Glutamatergic neuron (in vitro differentiated cells): ENCODE measurements at places on chromosomes 7 and 10. TPM values are rescaled to one million over a fixed set of nuclear protein-coding genes. Genes with fewer than 3 reads are reported as not detected.
A peak's percentile ranks its signal among the peaks of the same experiment; 100 is the strongest.

The OR2A1 gene
- total RNA-seq, result not detected

GRCh38 chr10:19592276-19592675 lies 224.0 kb upstream of the PLXDC2 start:
- H3K36me3 ChIP-seq, result peaks cover 2% of the 10 kb centered on the region
- H3K4me1 ChIP-seq, result no peaks in the 10 kb centered on the region
- H3K27me3 ChIP-seq, result no peaks in the 10 kb centered on the region
- no peak overlapping the region for H3K27ac ChIP-seq

The AKR1C8 gene
- total RNA-seq, result not detected

DNA sequence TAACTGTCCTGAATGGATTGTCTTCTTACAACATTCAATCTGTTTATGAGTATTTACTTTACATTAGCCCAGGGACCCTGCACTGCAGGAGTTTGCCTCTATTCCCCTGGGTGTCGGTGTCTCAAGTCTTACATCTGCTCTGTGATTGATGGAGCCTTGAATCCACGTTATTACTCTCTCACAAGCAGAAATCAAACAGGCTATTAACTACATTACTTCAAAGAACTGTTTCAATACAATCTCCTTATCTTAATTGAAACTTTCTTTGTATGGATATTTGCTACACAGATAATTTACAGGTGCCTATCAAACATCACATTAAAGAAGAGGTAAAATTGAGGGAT lies 3.1 kb upstream of the ARID5B start:
- peaks cover 9% of the 10 kb centered on the region for H3K27me3 ChIP-seq
- no peak overlapping the region for H3K27ac ChIP-seq
- H3K4me1 ChIP-seq, result peaks cover 36% of the 10 kb centered on the region
- H3K4me3 ChIP-seq, result peak overlapping the region; percentile 92
- no peak for DNase-seq

The DLX6 gene
- total RNA-seq, result not detected

The NRG3 gene
- total RNA-seq, result 3.2 TPM

DNA sequence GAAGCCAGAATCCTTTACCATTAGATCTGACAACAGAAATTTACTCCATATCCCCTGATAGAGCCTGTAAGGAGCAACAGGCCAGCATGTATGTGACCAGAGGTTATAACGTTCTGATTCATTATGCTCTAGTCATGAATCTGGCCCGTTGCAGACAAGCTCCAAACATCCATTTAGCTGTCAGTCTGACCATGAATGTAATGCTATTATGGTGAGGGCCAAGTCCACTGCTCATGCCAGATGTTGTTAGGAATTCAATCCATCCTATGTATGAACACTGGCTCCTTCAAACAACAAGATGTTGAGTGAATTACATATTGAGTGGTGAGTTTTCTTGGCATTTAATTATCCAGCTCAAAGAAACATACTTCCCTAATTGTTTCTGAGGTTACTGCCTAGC lies 610.1 kb upstream of the ANKRD30A start:
- no peak overlapping the region for H3K27ac ChIP-seq
- H3K36me3 ChIP-seq, result no peaks in the 10 kb centered on the region

GRCh38 chr7:70597066-70597465 lies 534.9 kb upstream of the GALNT17 start:
- peaks cover 4% of the 10 kb centered on the region for H3K27me3 ChIP-seq
- H3K4me1 ChIP-seq, result peaks cover 22% of the 10 kb centered on the region
- H3K27ac ChIP-seq, result no peak overlapping the region
- peaks cover 13% of the 10 kb centered on the region for H3K36me3 ChIP-seq
- H3K4me3 ChIP-seq, result peak overlapping the region; percentile 85

The LLCFC1 gene
- total RNA-seq, result not detected

The CUZD1 gene
- 2.4 TPM for total RNA-seq

GRCh38 chr7:96004578-96004977 lies 232.2 kb downstream of the DYNC1I1 start:
- no peaks in the 10 kb centered on the region for H3K27me3 ChIP-seq
- peaks cover 15% of the 10 kb centered on the region for H3K4me1 ChIP-seq
- H3K36me3 ChIP-seq, result no peaks in the 10 kb centered on the region
- no peak overlapping the region for H3K27ac ChIP-seq
- no peak for DNase-seq

- H3K4me3 ChIP-seq, result no peak overlapping the region
- no peaks in the 10 kb centered on the region for H3K36me3 ChIP-seq
- H3K4me1 ChIP-seq, result peaks cover 3% of the 10 kb centered on the region
- H3K27me3 ChIP-seq, result peaks cover 5% of the 10 kb centered on the region
Observed at GRCh38 chr7:150329331-150330120, 6.2 kb upstream of the ACTR3C start.

The UCMA gene
- total RNA-seq, result not detected

DNA sequence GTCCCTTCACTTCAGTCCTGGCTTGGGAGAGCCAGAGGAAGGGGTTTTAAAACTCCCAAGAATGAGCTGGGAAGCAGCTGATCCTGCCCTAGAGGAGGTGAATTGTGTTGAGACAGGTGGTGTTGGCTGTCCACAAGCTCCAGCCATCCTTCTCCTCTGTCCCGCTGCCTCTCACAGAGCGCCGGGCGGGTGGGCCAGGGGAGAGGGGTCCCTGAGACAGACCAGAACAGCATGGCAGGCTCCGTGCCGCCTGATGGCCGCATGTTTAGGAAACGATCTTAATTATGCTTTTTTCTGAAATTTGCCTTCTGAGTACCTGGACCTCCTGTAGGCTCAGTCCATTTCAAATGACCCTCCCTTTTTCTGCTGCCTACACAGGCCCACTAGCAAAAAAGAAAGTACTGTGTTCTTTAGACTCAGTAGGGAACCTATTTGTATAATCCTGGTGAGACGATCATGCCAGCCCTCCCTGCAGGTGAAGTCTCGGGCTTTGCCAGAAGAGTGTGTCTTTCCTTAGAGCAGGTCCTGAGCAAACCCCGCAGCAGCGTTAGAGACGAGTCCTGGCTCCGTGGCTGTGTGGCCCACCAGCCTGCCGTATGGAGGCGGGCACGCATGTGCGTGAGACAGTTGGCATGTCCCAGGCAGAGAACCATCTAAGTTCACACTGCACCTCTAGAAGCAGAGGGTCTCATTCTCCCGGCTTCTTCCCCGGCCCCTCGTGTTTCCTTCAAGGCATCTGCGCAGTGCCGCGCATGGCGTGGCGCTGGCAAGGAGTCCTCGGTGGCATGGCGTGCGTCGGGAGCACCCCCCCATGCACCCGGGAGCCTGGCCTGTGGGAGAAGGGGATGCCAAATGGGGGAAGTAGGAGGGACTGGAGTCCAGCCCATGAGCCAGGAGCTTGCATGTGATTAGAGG lies 26.3 kb upstream of the PWWP2B start:
- DNase-seq, result peak; percentile 5
- peaks cover 7% of the 10 kb centered on the region for H3K27me3 ChIP-seq
- H3K4me1 ChIP-seq, result peaks cover 13% of the 10 kb centered on the region
- peaks cover 23% of the 10 kb centered on the region for H3K36me3 ChIP-seq
- no peak overlapping the region for H3K27ac ChIP-seq
- no peak overlapping the region for H3K4me3 ChIP-seq

- peaks cover under 1% of the 10 kb centered on the region for H3K36me3 ChIP-seq
- no peak overlapping the region for H3K27ac ChIP-seq
- H3K27me3 ChIP-seq, result peaks cover 4% of the 10 kb centered on the region
- peaks cover 14% of the 10 kb centered on the region for H3K4me1 ChIP-seq
Observed at GRCh38 chr7:105678811-105679495, 97.7 kb upstream of the EFCAB10 start.

DNA sequence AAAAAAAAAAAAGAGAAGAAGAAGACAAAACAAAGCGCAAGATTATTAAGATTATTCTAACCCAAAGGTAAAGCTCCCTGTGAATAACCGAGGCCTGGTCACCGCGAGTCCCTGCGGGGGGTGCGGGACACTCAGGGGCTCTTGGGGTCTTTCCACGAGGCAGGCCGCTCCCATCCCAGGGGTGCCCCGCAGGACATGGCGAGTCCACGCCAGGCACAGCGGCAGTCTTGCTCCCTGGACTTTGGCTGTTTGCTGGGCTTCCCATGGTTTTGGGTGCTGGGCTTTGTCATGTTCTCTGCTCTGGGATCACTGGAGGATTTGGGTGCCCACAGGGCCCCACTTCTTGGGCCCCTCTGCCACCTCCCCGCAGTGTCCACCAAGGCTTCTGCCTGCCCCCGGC lies 137.4 kb upstream of the TCERG1L start:
- no peaks in the 10 kb centered on the region for H3K36me3 ChIP-seq
- no peak for DNase-seq
- no peak overlapping the region for H3K27ac ChIP-seq
- H3K4me3 ChIP-seq, result no peak overlapping the region

The AKR1D1 gene
- total RNA-seq, result not detected

The CARD11 gene
- 1.4 TPM for total RNA-seq

GRCh38 chr7:121520911-121521310 lies 124.8 kb upstream of the FAM3C start:
- no peak for DNase-seq
- H3K27ac ChIP-seq, result no peak overlapping the region

- no peak for DNase-seq
- H3K27me3 ChIP-seq, result no peaks in the 10 kb centered on the region
- peaks cover under 1% of the 10 kb centered on the region for H3K4me1 ChIP-seq
Observed at GRCh38 chr10:4595719-4596319, 230.2 kb upstream of the AKR1E2 start.

- peaks cover 9% of the 10 kb centered on the region for H3K36me3 ChIP-seq
- H3K27ac ChIP-seq, result no peak overlapping the region
- H3K4me3 ChIP-seq, result no peak overlapping the region
- H3K4me1 ChIP-seq, result no peaks in the 10 kb centered on the region
- H3K27me3 ChIP-seq, result no peaks in the 10 kb centered on the region
Observed at GRCh38 chr7:140448781-140449480, 30.4 kb downstream of the MKRN1 start.

DNA sequence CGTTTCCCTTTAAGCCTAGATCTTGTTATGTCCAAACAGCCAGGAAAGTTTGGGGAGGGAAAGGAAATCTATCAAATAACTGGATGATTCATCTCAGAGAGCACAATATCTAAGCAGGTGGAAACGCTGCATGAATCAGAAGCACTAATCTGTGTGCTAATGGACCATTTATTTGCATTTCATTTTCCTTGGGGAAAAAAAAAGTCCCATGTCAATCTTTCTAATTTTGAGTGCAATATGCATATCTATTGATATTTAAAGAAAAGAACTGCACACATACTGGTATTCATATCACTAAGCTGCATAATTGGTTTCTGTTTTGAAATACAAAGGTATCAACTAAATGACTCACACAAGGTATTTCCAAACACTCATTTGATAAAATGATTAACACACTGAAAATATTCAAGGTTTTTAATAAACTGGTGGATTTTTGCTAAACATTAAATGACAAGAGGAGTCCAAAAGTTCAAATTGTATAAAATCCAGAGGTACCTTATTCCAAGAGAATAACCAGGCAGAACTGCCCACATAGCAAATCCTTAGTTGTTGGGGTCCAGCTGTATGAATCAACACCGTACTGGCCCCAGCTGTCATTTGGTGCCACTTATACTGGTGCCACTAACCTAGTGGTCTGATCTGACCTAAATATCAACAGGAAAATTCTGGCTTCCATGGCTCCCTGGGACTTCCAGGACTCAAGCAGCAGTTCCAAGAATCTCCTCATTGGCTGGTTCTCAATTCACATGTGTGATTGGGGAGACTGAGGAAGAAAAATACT lies 122.2 kb upstream of the SP4 start:
- DNase-seq, result no peak
- H3K4me1 ChIP-seq, result peaks cover 10% of the 10 kb centered on the region

GRCh38 chr7:88401009-88401623 lies 94.4 kb upstream of the STEAP4 start:
- no peak for DNase-seq
- H3K4me1 ChIP-seq, result no peaks in the 10 kb centered on the region
- peaks cover 3% of the 10 kb centered on the region for H3K36me3 ChIP-seq
- no peak overlapping the region for H3K4me3 ChIP-seq

The DYDC2 gene
- not detected for total RNA-seq

The TRA2A gene
- total RNA-seq, result 108 TPM

DNA sequence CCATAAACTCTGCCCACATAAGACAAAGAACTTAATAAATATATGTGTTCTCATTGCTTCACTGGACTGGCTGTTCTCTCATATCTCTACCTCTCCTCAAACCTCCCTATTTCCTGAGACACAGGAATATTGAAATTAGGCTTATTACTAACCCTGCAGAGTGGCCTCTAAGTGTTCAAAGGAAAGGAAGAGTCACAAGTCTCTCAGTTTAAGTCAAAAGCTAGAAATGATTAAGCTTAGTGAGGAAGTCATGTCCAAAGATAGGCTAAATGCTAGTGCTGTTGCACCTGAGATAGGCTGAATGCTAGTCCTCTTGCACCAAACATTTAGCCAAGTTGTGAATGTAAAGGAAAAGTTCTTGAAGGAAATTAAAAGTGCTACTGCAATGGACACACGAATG lies 41.1 kb downstream of the GNAI1 start:
- H3K27ac ChIP-seq, result no peak overlapping the region
- peaks cover 10% of the 10 kb centered on the region for H3K4me1 ChIP-seq
- H3K4me3 ChIP-seq, result no peak overlapping the region

DNA sequence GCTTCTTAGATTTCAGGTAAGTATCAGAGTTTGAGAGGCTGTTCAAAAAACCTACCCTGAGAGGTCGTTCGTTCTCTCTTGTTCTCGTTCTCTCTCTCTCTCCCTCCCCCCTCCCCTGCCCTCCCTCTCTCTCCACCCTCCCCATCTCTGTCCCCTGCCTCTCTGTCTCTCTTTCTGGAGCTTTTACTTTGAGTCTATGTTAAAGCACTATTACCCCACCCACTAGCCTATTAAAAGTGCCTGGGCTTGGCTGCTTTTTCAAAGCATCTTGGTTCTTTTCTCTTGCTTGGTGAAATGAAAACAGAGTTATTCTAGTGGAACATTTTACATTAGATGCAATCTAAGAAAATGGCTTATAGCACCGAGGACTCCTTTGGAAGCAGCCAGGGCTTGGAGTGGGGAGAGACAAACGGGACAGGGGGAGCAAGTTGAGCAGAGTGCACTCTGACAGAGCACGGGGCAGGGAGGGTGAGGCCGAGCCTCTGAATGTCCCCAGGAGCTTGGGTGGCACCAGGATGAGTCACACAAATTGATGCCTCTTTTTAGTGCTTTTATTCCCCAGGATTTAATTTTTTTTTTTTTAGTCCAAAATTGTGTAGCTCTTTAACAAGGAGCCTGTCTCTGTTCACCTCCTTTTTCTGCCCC lies 134.3 kb downstream of the CFAP58 start:
- H3K4me3 ChIP-seq, result no peak overlapping the region
- DNase-seq, result no peak
- no peak overlapping the region for H3K27ac ChIP-seq
- no peaks in the 10 kb centered on the region for H3K36me3 ChIP-seq

The SLC26A3 gene
- total RNA-seq, result not detected

DNA sequence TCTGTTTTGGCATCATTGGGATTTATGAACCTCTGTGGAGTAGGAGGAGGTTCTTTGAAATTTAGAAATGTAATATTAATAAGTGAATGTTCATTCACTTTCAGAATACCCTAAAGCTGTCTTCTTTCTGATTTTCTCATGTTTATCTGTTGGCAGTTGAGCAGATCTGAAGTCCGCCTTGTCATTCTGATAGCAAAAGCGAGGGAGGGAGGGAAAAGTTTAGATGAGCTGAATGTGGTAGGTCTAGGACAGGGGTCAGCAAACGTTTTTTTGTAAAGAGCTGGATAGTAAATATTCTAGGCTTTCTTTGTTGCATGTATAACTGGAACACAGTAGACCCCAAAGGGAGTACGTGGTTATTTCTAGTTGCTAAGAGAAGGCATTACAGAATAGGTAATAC lies 94.4 kb upstream of the GATA3 start:
- H3K27ac ChIP-seq, result no peak overlapping the region
- no peaks in the 10 kb centered on the region for H3K27me3 ChIP-seq
- H3K36me3 ChIP-seq, result peaks cover 6% of the 10 kb centered on the region

GRCh38 chr10:28312572-28312971 lies 9.7 kb upstream of the MPP7 start:
- peaks cover 4% of the 10 kb centered on the region for H3K27me3 ChIP-seq
- peaks cover 4% of the 10 kb centered on the region for H3K36me3 ChIP-seq
- no peak for DNase-seq
